ENCODE measurements at places on chromosomes 5 and 9. TPM values are rescaled to one million over a fixed set of nuclear protein-coding genes. Genes with fewer than 3 reads are reported as not detected.
A peak's percentile ranks its signal among the peaks of the same experiment; 100 is the strongest.

GRCh38 chr9:91899594-91899993 is 50.4 kb downstream of the ROR2 start:
- DNase-seq, result no peak

GRCh38 chr5:36570301-36571095 is 35.9 kb upstream of the SLC1A3 start:
- no peak for DNase-seq

- DNase-seq, result no peak
These were observed 42.8 kb downstream of the MAST4 start for GRCh38 chr5:66639037-66639436.

GRCh38 chr5:135533794-135534193 is 2.0 kb downstream of the NEUROG1 start:
- no peak for DNase-seq

DNA sequence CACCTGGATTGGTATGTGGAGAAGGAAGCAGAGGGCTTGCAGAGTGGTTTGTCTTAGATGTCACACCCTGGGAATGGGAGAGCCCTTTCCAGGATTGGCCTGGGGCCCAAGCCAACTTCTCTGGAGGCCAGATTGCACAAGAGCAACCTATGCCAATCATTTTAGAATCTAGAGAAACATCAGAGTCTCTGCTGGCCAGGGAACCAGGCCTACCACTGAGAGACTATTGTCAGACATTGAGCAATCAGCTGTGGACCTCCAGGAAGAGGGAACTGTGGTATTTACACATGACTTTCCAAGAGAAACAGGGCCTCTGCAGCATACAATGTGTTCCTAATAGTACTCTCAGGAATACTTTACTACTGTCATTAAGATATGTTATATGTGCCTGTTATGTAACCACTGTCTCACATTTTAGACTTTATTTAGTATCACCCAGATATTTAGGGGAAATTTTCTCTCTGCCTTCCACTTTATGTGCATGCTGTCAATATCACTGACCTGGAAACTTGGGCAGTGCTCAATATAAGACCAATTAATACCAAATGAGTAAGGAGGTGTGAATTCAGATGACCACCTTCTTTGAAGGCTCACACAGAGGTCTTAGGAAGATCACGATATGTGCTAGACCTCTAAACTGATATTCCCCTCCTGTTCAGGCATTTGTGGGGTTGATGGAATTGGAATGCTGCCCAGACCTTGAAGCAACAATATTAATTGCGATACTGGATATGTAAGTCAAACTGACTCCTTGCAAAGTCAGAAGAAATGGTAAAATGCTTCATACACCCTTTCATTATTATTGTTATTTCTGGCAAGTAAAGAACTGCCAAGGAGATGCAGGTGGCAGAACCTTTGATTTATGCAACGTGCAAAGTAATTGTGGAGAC is 20.5 kb upstream of the CCL28 start:
- peak; percentile 68 for DNase-seq

GRCh38 chr9:14153310-14153720 is 160.6 kb downstream of the NFIB start:
- no peak for DNase-seq

DNA sequence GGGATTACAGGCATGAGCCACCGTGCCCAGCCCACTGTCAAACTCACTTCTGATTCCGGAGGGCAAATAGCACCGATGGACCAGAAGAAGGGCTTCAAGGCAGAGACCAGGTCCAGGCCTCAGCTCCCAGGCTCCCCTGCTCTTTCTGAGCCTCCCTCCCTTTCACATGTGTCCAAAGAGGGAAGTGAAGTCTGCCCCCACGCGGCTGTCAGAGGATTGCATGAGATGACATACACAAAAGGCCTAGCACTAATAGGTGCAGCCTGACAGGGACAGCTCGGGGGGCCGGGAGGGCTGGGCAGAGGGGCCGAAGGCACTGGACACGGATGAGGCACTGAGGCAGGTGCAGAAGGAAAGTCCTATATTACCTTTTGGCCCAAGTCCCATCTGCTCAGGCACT is 16.1 kb downstream of the FBP1 start:
- no peak for DNase-seq

- DNase-seq, result no peak
These were observed 159.3 kb downstream of the GABBR2 start for GRCh38 chr9:98549401-98549800.

DNA sequence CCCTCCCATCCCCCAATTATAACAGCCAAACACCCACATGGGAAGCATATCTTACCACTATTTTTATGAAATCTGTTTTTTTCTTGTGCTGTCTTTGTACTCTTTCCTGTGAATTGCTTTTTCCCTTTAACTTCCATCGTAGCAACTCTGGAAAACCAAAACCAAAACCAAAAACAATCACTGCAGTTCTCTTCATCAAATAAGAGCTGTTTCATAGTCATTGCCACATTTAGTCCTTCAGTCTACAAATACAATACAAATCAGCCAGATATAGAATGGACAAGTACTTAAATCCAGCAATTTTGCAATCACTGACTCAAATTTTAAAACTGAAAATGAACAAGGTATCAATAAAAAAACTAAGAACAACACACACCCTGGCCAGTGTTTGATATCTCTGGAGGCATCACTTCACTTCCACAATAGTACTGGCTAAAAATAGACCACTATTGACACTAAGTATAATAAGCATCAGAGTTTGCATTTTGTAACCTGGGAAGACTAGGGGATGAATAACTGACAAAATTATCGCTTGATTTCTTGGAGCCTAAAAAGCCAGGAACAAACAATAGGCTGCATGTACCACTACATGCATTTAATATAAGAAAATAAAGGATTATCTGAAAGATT is 5.4 kb downstream of the PUM3 start:
- DNase-seq, result no peak

GRCh38 chr5:33888587-33888986 is 3.2 kb downstream of the ADAMTS12 start:
- no peak for DNase-seq

GRCh38 chr9:121851641-121852091 is 200.2 kb downstream of the DAB2IP start:
- DNase-seq, result peak; percentile 69

DNA sequence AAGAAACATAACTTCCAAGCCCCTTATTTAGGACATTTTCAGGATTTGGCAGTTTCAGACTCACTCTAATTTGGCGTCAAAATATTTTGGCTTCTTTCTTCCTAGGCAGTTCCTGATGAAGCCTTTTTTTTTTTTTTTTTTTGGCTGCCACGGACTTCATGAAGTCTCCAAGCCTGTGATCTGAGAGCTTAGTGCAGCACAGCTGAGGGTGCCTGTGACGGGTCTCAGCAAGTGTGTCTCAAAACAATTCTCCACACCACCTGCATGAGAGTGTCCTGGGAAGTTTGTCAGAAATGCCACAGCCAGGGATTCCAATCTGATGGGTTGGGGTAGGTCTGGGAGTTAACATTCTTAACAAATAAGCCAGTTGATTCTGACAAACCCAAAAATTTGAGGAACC is 6.0 kb upstream of the ESM1 start:
- no peak for DNase-seq

- no peak for DNase-seq
These were observed 82.5 kb downstream of the UHRF2 start for GRCh38 chr9:6495466-6495865.

GRCh38 chr9:91162784-91163443 is 198.8 kb downstream of the AUH start:
- peak; percentile 75 for DNase-seq

GRCh38 chr5:83125560-83125959 is 48.2 kb downstream of the XRCC4 start:
- no peak for DNase-seq

GRCh38 chr5:96260009-96260408 is 173.0 kb downstream of the PCSK1 start:
- DNase-seq, result no peak

DNA sequence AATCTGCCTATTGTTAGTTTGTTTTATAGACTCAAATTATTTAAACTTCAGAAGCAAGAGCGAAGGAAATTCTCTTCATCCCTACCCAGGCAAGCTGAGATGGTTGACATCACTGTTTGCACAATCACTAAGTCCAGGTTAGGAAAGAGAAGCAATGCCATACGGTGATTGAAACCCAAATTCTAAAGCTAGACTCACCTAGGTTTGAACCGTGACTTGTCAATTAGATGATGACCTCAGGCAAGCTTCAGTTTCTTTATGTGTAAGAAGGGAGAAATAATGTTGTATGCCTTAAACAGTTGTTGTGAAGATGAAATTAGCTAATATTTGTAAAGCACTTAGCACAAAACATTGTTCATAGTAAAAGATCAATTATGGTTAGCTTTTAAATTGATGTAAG is 96.5 kb upstream of the ANKRD55 start:
- no peak for DNase-seq

- DNase-seq, result no peak
These were observed 323.4 kb downstream of the KDM4C start for GRCh38 chr9:7081065-7081600.

DNA sequence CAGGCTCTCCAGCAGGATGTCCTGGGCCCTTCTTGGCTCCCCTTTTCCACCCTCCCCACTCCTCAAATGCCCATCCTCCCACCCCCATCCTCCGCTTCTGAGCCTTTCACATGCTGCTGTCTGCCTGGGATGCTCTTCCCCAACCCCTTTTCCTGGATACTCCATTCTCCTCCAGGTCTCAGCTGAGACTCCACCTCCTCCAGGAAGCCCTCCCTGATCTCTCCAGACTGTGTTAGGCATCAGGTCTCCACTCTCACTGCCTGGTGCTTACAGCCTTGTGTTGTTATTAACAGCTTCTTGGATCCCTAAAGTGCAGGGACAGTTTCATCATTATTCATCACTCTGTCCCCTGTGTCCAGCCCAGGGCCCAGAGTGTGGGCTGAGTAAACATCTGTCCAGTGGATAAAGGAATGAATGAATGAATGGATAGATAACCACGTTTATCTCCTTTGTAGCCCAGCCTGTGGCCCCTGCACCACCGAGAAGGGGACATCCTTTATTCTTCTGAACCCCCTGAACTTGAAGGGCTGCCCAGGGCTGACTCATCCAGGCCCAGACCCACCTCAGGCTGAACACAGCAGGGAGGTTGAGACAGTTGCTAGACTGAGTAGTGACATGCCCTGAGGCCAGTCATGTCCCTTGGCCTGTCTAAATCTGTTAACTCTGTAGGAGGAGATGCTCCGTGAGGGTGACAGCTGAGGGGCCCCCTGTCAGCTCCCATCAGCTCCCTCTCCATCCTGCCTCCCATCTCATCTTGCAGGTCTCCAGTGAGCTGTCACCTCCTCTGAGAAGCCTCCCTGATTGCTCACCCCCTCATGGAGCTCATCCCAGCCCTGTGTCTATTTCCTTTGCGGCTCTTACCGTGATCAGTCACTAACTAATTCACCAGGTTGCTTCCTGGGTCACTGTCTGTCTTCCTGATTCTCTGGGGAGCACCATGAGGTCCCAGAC is 14.6 kb upstream of the LAMC3 start:
- DNase-seq, result no peak

DNA sequence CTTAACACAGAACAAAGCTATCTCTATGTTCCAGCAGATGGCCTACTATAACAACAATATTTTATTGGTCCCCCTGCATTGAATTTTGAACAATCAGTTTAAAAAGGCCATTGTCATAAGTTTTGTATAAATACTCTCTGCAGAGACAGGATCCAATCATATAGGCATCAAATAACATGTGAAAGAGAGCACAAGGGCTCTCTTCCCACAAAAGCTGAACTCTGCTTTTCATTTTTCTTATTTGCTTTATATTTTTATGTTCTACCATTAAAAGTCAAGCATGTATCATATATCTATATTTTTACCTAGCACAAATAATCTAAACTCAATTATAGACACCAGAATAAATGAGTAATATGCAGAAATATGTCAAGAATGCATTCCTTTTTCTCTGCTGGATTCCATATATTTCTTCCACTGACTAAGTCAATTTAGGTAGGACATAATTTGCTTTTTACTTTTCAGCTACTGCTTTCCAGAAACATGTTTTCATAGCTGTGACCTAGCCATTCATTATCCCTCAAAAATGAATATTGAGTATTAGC is 143.6 kb downstream of the CDH9 start:
- no peak for DNase-seq

- no peak for DNase-seq
These were observed 458.4 kb downstream of the KDM4C start for GRCh38 chr9:7216004-7216841.

DNA sequence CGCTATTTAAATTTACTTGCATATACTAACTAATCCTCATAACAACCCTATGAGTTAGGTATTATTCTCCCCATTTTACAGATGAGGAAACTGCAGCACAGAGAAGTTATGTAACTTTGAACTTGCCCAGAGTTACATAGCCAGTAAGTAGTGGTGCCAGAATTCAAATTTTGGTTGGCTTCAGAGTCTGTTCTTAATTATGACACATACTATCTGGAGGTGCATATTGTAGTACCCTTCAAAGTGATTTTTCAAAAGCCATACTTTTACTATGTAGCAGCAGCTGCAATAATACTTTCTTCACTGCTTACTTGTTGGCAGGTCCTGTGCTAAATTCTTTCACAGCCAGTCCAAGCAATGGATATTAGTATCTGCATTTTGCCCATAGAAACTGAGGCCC is 16.4 kb downstream of the MAN2A1 start:
- DNase-seq, result no peak

DNA sequence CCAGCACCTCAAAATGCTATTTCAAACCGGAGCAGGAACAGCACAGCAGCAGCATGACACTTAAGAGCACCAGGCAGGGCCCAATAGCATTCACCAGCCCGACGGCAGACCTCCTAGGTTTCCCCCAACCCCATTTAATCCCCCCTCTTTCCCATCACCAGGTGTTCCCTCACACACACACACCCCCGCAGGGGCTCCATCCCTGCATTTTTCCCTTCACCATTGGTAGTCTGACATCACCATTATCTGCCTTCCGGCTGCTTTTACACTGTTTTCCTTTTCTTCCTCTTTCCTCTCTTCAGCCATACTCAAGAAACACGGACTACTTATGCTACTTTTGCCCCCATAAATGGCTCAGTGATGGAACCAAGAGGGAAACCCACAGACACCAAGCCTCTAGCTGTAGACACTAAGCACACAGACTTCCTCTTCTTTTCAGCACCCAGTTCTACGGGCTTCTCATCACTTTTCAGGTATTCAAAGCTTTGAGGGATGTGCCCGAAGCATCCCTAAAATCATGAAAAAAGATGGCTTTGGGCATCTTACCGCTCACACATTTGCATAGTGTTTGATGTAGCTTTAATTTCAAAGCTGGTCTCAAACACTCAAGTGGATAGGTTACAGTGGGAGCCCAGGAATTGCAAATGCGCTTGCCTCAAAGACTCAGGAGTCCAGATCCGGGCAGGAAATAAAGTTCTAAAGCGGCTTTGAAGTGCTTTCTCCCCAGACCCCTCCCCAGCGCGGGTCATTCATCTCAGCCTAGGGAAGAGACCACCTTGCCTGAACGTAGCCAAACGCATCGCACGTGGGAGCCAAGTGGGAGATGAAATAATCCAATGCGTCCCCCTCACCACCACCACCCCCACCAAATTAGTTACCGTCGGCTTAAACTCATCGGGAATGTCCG is 141.5 kb downstream of the TSSK1B start:
- DNase-seq, result no peak

GRCh38 chr9:30967476-30967875 is 1417.0 kb upstream of the ACO1 start:
- no peak for DNase-seq

GRCh38 chr5:12854386-12854785 is 950.1 kb upstream of the CTNND2 start:
- no peak for DNase-seq

The IQGAP2 gene
- total RNA-seq, result 27.0 TPM

The GPR150 gene
- not detected for total RNA-seq

The PCDHB12 gene
- total RNA-seq, result 5.7 TPM

The IFNA17 gene
- total RNA-seq, result not detected

The TXNDC8 gene
- not detected for total RNA-seq

The ADAMTS12 gene
- 7.3 TPM for total RNA-seq

The BTNL9 gene
- 16.8 TPM for total RNA-seq

The SLC6A3 gene
- total RNA-seq, result 0.23 TPM

The COL5A1 gene
- 159 TPM for total RNA-seq
